ENCODE measurements at places on chromosomes 7 and 10.

DNA sequence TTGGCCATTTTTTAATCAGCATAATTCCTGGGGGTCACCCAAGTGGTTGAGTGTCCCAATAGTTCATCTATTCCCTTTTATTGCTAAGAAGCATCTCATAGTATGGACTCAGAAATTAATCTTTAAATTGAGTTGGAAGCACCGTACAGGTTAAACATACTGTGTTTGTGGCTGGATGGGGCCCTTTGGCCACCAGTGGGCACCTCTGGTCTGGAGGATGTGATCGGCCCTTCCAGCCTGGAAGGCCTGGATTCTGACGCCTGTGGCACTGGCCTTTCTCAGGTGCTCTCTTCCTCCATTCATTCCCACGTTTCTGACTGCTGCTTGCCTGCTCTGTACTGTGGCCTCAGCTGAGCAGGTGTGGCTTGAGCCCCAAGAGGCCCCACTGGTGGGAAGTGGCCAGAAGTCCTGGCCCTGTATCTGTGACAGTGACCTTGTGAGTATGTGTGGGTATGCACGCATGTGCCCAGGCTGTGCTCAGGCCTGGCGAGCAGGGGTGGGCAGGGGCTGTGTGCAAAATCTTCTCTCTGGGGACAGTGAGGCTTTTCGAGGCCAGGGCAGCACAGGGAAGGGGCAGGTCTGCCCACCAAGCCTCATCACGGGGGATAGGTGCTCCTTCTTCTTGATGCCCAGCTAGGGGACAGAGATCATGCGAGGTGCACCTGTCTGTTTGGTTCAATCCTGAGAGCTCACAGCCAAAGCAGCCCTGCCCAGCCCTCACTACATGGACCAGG, 30.1 kb downstream of the LDB3 start:
- DNase-seq: no peak

- DNase-seq: peak; percentile 91
Measured at GRCh38 chr10:71776481-71776925, 3.2 kb upstream of the VSIR start.

DNA sequence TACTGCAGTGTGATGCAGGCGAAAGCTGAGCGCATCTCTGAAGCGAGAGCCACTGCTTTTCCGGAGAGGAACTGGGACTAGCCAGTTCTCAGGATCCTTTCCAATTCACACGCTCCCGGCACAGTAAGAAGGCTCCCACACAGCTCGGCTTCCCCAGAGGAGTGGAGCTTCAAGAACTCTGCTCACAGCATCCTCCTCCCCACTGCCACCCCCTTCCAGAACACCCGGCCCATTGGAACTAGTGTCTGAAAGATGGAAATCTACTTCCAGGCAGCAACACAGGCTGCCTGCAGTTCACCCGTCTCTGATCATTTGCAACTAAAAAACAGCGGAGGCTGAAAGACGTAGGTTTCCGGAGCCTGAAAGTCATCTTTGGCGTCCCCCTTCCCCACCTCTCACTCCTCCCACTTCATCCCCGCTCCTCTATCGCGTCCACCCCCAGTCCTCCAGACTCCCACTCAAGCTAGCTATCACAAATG, at the start of gene DGKB:
Gene DGKB, minus strand, starts transcription at position 163 of the 479 bp plus-strand sequence.
- DNase-seq: no peak

- no peak for DNase-seq
Measured at GRCh38 chr10:28508304-28508925, 24.5 kb upstream of the WAC start.
